Astrocyte of the hippocampus (primary cell): ENCODE measurements at places on chromosomes 1 and 21.

DNA sequence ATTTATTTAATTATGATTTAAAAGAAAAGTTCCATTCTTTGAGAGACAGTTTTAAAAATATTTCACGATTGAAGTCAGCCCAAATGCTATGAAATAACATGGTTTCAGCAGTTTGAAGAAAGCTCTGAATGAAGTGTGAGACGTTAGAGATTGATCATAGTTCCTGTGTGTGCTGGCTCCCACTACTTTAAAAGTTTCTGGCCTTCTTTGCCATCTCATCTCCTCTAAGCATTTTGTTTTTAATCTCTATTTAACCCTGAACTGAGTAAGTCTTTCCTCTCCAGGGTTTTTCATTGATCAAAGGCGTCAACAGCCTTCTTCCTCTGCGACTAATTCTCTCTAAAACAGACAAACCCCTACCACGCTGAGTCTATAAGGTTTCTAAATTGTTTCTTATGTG is 225.3 kb upstream of the B3GALT2 start:
- no peak for DNase-seq

DNA sequence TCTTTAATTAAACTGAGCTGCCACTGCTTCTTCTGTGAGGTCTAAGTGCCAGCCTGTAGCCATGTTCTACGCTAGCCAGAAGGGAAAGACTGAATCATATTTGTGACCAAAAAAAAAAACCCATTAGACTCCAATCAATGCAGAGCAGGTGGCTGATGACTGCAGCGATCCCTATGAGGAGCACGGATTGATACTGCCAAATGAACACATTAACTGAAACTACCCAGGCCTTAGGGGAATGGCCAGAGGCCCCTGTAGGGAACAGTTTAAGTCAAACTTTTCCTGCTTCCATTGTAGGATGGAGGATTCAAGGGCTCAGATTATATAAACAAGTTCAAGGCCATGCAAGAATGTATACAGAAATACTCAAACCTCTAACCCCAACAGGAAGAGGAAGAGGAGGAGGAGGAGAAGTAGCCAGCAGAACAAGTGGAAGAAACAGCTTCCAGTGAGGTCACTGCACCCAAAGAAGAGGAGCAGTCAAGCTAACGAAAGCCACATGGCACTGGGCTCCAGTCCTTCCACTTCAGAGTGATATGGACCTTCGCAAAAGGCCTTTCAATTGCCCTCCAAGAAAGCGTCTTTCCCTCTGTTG is 328.3 kb downstream of the SMYD3 start:
- no peak for DNase-seq

DNA sequence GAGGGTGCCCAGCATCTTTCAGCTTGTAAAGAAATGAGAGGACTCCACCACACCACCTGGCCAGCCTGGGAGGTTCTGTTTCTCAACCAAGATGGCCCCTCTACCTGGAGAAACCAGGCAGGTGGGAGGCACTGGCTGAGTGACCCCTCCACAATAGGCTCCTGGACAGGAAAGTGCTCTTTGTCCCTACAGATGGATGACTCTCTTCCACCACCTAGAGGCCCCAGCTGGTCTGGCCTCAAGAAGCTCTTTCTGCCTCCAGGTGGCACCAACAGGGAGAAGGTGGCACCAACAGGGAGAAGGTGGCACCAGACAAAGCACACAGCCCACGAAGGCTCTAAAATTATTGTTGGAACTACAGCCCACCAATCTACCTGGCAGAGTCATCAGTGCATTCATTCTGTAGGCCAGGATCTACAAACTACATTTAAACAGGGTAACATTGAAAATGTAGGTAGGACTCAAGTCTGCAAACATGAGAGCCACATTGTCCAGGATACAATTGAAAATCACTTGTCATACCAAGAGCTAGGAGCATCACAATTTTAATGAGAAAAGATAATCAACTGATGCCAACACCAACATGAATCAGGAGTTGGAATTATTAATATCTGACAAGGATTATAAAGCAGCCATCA is 14.4 kb downstream of the TMPRSS3 start:
- peak; percentile 34 for DNase-seq

- DNase-seq = no peak
Measured at GRCh38 chr1:41355356-41355755, 5.9 kb upstream of the FOXO6 start.

DNA sequence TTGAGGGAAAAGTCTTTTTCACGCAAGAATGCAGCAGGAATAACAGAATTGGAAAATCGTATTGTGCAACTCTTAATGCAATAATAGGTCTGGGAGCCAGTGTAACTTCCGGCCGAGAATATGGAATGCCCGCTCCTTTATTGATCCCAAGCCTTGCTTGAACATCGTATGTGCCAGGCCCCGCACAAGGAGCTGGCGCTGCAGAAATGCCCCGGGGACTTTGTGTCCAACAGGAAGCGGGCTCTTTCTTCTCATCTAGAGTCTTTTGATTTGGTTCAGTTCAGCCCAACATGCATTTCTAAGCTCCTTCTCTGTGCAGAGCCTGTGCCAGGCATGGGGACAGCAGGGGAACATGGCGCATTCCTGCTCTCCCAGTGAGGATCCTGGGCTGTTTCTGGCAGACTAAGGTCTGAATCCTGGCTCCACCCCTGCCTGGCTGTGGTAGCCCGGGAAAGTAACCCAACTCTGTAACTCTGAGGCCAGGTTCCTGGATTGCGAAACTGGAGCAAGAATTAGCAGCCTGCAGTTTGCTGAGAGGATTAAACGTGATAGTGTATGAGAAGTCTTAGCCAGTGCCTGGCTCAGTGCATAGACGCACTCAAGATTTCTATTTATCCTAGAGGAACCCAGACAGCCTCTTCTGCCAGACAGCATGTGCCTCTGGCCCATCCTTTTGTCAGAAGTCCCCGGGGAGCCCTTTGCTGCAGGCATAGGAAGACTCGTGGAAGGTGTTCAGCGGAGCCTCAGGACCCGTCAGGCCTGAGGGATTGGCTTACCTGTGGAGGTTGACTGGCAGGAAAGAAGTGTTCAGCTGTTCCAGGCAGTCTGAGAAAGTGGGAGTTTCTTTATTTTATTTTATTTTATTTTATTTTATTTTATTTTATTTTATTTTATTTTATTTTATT is 987 bp upstream of the CDCP2 start:
- peak; percentile 70 for DNase-seq
